ENCODE measurements at places on chromosomes 7 and 10.

- DNase-seq, result no peak
Observed at GRCh38 chr10:85993840-85994507, 372.6 kb downstream of the GRID1 start.

- DNase-seq, result no peak
Observed at GRCh38 chr7:74284781-74285259, 4.4 kb upstream of the CLIP2 start.

GRCh38 chr7:22858640-22859561, 36.3 kb upstream of the TOMM7 start:
- DNase-seq, result peak; percentile 98

DNA sequence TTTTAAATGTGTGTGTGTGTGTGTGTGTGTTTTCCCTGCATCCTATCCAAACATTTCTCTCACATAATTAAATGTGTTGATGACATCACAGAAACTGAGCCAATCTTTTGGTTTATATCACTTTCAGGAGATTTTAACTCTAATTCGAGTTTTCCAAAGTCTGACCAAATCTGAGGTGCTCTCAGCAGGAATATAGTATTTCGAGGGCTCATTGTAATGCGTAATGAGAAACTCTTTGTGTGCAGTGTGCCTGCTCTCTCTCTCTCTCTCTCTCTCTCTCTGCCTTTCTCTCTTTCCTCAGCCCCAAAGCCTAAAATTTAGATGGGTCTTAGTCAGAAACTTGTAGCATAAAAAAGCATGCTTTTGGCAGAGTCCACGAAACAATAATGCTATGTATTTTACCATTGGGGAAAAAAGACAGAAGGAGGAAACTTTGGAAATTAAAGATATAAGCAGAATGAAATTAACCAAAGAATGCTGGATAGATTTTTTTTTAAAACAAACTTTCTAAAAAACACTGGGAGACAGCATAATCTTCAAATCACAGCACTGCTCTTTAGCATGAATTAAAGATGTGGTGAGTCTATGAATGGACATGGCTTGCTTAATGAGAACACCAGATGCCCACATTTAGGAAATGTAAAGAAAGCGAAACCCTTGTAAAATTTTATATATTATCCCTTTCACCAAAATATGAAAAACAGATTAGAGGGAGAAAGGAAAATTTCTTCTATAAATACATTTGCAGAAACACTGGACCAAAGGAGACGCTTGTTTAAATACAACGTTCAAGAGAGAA, 206.8 kb upstream of the HABP2 start:
- no peak for DNase-seq

Data from non-pigmented ciliary epithelial cell (primary cell).